ENCODE measurements at places on chromosomes 16 and 17.

GRCh38 chr17:80133626-80133970 lies 13.3 kb downstream of the EIF4A3 start:
- no peak for DNase-seq

- DNase-seq = no peak
Observed at GRCh38 chr16:23080747-23081146, 68.5 kb downstream of the USP31 start.

GRCh38 chr17:17819561-17819995 lies 17.2 kb downstream of the SREBF1 start:
- no peak for DNase-seq

GRCh38 chr17:2250140-2251095 lies 53.2 kb downstream of the SMG6 start:
- DNase-seq = no peak

DNA sequence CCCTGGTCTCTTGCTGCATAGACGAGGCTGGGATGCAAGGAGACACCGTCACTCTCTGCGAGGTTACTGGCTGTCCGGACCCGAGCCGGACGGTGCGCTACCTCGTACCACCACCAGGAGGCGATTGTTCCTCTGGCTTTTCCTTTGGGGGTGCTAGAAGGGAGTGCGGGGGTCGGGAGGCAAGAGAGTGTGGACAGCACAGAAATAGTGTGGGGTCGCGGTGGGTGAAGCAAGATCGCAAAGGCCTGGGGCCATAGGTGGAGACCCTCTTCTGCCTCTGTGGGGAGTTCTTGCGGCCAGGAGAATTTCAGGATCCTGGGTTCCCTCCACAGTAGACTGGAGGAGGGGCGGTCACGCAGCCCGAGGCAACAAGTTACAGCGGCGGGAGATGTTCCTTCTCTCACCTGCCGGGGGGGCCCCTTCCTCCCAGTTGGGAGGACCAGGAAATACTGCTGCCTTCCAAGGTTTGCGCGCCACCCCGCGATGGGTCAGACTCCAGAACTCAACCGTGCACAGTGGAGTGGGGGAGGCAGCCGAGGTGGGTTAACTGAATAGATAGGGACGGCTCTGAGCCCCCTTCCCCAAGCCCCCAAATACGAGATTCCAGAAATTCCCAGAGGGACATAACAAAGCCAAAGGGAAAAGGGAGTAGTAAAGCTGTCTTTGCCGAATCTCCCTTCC lies 6.9 kb downstream of the PHOSPHO1 start:
- peak; percentile 92 for DNase-seq

- DNase-seq = no peak
Observed at GRCh38 chr17:49390548-49391324, 23.9 kb downstream of the PHB1 start.

DNA sequence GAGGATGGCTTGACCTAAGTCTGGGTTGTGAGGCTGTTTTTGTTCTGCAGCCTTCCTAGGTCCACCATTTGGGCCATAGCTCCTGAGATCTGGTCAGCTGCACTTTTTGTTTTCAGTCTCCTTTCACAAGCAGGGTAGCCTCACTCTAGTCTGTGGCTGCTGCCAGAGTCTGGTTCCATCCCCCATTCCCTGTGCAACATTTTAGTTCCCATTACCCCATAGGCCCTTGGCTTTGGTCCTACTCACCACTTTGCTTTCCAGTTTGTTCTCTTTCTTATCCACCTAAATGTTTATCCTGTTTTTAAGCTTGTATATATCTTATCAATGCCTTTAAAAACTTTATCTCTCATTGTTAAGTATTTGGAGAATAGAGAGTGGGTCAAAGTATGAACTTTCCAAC lies 6.5 kb upstream of the XYLT2 start:
- no peak for DNase-seq

Data from WTC11 (cell line).